ENCODE measurements at places on chromosomes 7 and 10.

GRCh38 chr7:158296798-158297104, 290.9 kb downstream of the PTPRN2 start:
- no peak for DNase-seq

- no peak for DNase-seq
Measured at GRCh38 chr7:15652776-15653290, 33.6 kb downstream of the MEOX2 start.

DNA sequence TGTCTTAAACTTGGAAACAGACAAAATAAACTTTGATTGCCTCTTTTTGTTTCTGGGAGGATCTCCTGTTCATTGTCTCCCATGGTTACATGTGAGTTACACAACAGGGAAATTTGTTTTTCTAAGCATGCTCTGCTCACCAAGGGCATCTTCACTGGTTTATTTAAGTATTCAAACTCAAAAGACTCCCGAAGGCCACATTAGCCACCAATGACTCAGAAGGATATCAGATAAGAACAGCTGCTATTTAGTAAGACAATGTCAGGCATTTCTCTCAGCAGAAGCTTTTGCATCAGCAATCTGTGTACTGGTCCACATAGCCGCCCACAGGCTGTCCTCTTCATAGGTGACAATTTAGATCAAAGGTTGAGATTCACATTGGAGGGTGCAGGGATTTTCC, 19.3 kb downstream of the OR6B1 start:
- DNase-seq: no peak

DNA sequence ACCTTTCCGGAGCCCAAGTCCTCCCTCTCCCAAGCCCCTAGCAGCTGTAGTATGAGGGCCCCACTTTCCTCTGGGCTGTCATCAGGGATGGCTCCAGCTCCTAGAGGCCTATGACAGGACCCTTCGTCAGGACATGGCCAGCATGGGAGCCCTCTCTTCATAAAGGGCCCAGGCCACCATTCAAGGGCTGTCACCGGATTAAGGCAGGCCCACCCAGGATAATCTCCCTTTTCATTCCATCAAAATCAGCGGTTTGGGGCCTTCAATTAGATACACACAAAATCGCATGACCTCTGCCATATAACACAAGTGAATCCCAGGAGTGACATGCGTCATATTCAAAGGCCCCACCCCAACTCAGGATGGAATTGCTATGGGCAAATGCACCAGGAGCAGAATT, 12.2 kb upstream of the GDF10 start:
- DNase-seq: no peak

DNA sequence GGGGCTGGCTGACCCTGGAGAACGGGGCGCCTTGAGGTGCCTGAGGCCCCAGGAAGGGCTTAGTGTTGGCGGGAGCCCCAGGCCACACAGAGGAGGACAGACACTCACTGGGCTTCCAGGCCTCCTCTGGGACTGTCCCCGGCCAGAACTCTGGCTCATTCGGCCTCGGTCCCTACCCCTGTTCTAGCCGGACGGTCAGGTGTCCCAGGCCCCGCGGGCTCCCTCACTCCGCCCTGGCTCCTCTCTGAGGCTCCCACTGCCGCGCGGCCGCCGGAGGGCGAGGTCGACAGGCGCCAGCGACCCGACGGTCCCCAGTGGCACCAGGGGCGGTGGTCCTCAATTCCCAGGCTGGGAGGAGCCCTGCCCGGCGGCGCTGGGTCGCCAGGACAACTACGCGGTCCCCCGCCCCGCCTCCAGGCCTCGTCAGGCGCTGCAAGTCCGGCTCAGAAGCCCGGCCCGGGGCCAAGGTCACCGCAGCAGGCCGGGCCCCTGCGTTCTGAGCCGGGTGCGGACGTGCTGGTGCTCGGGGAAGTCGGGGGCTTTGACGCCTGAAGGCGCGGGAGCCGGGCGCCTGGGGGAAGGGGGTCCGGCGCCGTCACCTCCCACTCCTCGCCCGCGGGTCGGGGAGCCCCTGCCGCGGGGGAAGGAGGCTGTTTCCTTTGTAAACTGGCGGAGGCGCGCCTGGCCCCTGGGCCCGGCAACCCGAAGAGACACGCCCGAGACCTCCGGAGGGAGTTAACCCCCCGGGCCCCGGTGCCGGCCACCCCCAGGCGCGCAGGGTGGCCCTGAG, 1.1 kb upstream of the PWWP2B start:
- DNase-seq: peak; percentile 72

DNA sequence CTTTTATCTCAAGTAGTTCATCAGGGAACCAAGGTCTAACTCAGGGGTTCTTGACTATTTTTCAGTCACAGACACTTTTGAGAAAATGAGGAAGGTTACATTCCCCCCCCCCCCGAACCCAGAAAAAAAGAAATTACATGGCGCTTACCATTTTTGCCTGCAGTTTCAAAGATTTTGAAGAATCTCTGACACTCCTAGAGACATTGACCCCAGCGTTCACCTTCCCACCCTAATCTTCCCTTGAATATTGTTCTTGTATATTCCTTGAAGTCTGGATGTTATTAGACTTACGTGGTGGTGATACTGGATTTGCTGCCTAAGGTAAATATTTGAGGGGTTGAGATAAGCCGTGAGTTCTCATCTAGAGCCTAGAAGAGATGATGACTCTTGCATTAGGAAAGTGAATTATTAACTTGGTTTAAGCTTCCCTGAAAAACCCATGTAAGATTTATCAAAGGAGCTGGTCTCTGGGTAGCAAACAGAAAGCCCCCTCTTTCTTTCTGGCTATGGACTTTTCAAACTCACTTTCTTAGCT, 245.7 kb upstream of the FOXK1 start:
- no peak for DNase-seq

DNA sequence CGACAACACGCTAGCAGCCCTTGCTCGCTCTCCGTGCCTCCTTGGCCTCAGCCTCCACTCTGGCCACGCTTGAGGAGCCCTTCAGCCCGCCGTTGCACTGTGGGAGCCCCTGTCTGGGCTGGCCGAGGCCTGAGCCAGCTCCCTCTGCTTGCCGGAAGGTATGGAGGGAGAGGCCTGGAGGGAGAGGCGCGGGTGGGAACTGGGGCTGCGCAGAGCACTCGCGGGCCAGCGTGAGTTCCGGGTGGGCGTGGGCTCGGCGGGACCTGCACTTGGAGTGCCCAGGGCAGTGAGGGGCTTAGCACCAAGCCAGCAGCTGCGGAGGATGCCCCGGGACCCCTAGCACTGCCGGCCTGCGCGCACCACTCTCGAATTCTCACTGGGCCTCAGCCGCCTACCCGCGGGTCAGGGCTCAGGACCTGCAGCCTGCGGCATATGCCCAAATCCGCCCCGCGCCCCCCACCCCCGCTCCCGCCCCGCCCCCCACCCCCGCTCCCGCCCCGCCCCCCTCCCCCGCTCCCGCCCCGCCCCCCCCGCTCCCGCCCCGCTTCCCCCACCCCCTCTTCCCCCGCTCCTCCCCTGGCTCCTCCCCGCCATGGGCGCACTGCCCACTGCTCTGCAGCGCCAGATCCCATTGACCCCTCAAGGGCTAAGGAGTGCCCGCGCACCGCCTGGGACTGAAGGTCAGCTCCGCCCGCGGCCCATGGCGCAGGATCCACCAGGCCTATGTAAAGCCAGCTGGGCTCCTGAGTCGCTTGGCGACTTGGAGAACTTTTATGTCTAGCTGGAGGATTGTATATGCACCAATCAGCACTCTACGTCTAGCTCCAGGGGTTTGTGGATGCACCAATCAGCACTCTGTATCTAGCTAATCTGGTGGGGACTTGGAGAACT, 15.9 kb upstream of the ACBD5 start:
- DNase-seq: no peak

DNA sequence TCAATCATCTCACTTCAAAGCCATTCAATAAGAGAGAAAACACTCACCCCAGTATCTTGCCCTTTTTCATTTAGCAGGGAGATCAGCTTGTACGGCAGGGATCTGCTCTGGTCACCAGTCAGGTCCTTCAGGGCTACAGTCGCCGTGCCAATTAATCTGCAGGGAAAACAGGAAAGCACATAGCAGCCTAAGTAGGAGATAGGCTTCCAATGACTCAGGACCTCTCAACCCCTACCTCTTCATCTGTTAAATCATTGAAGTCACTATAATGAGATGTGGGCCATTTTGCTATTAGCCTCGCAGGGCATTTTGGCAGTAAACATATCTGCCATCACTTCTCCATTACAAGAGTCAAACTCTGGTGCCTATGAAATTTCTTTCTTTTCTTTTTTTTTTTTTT, 50.8 kb downstream of the MYOF start:
- DNase-seq: no peak

DNA sequence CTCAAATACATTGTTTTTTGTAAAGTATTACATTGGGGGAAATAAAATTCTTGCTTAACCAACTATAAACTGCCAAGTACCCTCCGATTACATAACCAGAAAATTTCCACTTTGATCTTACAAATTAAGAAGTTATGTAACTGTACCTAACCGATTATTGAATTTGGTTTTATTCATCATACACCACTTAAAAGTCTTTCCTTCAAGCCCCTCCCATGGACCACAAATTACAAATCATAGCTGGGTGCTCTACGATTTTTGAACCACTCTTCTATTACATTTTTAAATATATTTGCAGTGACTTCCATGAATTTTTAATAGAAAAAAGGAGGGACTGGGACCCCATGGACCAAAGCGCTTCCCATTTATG, 630 bp downstream of the ZNF680 start:
- DNase-seq: no peak

GRCh38 chr7:94630855-94631254, 25.1 kb downstream of the SGCE start:
- no peak for DNase-seq

GRCh38 chr7:974172-974571, 1.2 kb downstream of the COX19 start:
- DNase-seq: no peak

DNA sequence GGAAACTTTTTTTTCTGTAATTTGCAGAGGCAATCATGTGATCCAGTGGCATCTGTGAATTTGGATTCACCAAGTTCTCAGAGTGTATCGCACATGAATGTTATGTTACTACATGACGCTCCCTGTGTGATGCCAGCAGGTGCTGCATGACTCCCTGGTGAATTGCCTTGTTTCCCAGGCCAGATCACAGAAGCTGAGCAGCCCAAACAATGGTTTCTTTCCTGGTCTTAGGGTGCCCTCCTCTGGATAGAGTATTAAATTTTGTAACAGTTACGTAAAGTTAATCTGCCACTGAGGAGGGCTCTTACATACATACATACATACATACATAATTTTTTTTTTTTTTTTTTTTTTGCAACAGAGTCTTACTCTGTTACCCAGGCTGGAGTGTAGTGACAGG, 3.6 kb downstream of the ZSCAN21 start:
- DNase-seq: peak; percentile 60

GRCh38 chr10:1605999-1606940, 131.1 kb downstream of the ADARB2 start:
- DNase-seq: no peak

DNA sequence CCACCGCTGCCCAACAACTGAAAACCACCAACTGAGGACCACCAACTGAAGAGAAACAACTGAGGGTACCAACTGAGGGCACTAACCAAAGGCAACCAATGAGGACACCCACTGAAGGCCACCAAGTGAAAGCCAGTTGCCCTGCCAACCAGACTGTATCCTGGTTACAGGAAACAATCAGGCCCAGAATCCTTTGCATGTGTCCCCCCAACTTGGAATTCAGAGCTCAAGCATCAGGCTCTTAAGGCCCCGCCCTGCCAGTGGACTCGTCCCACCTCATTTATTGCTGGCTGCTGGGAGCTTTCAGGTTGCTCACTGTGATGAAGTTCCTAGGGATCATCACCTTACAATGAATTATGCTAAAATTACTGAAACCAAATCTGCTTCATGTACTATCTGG, 76.6 kb upstream of the ABI1 start:
- DNase-seq: no peak

GRCh38 chr7:133646472-133647315, 393.8 kb downstream of the EXOC4 start:
- no peak for DNase-seq

- DNase-seq: no peak
Measured at GRCh38 chr10:75165684-75166622, 44.6 kb upstream of the VDAC2 start.

GRCh38 chr10:77622889-77623291, 14.7 kb downstream of the KCNMA1 start:
- no peak for DNase-seq

GRCh38 chr10:102117391-102118159, 2.6 kb downstream of the LDB1 start:
- DNase-seq: peak; percentile 50

DNA sequence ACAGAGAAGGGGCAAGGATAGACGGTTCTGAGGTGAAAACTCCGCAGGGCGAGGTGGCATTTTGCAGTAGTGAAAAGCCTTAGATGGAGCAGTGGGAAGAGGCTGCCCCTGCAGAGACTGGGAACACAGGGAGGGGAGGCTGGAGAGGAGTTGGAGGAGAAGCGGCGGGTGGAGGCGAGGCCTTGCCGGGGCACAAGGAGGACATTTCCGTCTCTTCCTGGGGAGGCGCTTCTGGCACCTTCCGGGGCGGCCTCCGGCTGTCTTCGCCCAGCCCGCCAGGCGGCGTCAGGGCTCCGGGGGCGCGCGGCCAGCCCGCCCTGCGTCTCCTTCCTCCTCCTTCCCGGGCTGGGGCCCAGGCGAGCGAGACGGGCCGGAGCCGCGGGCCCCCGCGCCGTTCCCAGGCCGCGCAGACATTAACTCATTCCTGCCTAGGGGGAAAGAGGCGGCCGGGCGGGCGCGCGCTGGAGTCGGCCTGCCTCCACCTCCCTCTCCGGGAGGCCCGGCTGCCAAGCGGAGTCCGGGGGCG, 42.7 kb downstream of the LDB3 start:
- peak; percentile 76 for DNase-seq
